Renal cortex interstitium (tissue), 15 donors: ENCODE measurements at places on chromosomes 2 and 18. TPM values are rescaled to one million over a fixed set of nuclear protein-coding genes. Genes with fewer than 3 reads are reported as not detected.

SERPINB3 gene
- not detected for polyA plus RNA-seq

ANKRD30B gene
- polyA plus RNA-seq, result not detected

HOXD9 gene
- 80.9 TPM for polyA plus RNA-seq

KCMF1 gene
- 55.2 TPM for polyA plus RNA-seq

TSHZ1 gene
- 36.5 TPM for polyA plus RNA-seq

PSD4 gene
- 9.4 TPM for polyA plus RNA-seq
